ENCODE measurements at places on chromosomes 2 and 18.

DNA sequence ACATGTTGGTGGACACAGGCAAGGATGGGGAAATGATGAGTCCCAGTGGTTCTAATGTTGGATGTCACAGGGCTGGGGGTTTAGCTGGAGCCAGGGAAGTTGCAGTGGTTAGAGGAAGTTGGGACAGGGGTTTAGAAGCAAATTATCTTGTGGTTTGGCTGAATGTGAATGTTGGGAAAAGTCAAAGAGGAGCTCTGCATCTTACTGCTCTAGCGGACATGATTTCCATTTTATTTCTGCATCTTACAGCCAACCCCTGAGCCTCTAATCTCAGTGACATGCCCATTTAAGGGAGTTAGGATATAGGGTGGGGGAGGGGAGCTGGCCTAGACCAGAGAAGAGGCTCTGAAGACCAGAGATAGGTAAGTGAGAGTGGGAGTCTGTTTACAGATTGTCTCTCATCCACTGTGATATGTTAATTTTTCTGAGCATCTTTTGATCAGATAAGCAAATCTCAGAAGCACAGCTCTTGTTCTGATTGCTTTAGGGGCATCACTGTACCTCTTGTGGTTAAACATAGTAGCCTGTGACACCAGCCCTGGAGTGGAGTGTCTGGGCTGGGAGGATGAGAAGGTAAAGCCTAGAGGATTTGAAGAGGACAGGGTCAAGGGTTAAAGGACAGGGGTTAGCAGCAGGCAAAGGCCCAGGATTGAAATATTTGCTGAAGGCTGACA, 43.6 kb downstream of the SETBP1 start:
- DNase-seq = no peak

- no peak for DNase-seq
Measured at GRCh38 chr2:19893520-19894133, 8.2 kb downstream of the TTC32 start.

DNA sequence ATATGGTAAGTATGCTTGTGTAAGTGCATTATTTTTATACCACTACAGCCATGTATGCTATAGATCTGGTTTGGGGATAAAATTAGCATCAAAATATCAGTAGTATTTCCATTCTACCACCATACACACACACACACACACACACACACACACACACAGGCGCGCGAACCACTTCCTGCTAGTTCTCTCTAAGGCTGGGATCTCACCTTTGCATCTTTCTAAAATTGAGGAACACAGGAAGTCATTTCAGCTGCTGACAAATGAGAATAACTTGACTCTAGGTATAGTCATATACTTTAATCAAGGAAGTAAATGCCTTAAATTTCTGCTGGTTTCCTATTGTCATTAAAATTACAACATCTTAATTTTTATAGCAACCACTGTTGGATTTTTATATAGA, 72.5 kb downstream of the RBM43 start:
- DNase-seq = no peak

DNA sequence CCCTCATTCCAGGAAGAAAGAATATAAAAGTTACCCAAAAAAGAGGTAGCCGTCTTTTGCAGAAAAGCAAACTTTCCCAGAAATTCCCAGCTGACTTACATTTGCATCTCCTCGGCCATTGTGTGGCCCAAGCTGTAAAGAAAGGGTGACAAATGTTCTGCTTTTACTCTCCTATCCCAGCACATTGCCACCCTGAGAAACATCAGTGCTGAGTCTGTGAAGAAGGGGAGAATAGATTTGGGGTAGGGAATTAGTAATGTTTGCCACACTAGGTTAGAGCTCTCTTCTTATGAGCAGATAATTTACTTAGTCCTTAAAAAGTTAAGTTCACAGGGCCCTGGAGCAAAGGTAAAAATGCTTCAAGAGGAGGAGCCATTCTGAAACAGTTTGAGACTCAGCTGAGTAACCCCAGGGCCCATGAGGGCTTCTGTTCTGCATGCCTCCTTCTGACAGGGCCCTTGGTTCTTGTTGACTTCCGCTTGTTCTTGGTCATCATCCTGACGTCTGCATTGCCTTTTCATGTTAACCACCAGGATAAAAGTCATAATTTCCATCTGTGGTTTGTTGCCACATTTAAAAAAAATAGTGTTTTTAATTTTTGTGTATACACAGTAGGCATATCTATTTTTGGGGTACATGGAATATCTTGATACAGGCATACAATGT, 550.7 kb downstream of the RNF144A start:
- DNase-seq = no peak

GRCh38 chr2:241752253-241752652, 17.8 kb downstream of the D2HGDH start:
- no peak for DNase-seq

DNA sequence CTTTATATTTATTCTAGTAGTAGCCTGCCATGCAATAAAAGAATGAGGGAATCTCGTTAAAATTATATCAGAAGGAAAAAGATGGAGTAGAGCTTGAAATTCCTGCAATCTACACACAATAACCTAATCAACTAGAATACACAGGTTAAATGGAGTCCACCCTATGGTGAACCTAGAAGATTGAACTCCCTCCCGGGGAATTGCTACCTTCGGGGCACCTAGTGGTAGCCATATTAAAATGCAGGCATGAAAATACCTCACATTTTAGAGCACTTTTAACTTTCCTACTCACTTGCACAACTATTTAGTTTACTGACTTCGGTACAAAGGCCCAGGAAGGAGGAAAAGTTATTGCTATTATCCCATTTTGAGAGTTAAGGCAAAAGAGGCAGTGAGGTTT, 174.5 kb downstream of the SS18 start:
- DNase-seq = no peak

DNA sequence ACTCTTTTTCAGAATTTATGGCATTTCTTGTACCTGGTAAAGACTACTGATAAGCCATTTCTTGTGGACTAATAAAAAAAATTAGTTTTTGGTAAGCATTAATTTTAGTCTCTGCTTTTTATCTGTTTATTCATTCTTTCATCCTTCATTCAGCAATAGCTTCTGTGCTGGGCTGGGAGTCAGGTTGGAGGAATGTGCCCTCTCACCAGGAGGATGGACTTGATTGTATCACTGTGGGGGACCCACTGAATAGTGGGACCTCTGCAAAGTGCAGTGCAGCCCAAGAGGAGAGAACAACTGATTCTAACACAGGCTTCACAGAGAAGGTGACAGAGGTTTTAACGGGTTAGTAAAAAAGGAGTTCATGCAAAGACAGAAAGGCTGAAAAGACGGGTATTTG, 39.1 kb downstream of the CDC42EP3 start:
- no peak for DNase-seq

DNA sequence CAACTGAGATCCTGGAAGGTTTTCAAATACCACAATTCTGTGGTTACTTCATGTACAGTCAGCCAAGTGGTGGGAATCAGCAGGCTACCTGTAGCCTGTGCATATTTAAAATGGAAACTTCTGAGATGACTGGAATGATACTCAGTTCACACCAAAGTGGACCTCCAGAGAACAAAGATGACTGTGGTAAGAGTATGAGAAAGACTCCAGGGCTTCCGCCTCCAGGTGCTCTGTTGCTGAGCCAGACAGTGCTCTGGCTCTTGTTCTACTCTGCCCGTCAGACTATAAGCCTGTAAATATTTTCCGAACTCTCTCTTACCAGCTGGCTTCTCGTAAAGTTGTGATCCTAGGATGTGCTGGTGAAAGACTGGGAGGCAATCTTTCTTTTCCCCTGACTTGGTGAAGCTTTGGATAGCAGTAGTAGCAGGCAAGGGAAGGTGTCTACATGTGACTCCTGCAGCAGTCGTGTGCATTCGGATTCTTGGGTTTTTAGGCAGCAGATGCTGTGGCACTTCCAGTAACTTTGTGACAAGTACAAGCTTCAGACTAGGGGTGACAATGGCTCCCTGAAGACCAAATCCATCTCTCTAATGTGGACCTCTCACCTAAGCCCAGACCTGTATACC, 23.1 kb downstream of the ST3GAL5 start:
- peak; percentile 34 for DNase-seq

DNA sequence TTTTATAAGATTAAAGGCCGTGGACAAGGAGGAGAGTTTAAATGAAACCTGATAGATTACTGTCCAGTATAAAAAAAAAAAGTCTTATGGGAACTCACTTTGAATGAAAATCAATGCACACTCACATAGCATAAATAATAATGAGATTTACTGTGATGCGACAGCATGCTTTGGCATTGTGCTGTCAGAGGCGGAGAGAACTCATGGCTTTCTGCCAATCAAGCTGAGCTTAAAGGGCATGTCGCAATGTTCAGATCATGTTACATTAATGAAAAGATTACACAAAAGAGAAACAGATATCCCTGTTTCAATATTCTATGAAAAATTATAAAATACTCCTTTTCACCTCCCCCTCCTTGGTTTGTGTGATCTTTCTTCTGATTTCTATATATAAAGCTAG, 310.8 kb downstream of the ERBB4 start:
- DNase-seq = no peak

DNA sequence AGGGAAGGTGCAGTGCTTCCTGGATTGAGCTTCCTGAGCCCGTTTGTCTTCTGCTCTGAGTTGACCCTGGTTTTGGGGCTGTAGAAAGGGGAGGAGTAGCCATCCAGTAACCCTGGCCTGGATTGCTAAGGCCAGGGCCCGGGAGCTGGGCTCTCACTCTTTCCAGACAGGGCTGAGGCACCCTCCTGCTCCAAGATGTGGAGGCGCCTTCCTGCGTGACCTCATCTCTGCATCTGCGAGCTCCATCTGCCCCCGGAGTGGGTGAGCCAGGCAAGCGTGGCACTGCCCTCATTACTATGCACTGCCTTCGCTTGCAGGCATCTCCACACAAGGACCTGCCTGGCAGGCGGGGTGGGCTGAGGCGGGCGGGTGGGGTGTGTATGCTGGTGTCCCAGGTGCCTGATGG, 58.0 kb downstream of the RAB31 start:
- DNase-seq = no peak

GRCh38 chr2:240919786-240920782, 13.9 kb downstream of the CROCC2 start:
- no peak for DNase-seq

DNA sequence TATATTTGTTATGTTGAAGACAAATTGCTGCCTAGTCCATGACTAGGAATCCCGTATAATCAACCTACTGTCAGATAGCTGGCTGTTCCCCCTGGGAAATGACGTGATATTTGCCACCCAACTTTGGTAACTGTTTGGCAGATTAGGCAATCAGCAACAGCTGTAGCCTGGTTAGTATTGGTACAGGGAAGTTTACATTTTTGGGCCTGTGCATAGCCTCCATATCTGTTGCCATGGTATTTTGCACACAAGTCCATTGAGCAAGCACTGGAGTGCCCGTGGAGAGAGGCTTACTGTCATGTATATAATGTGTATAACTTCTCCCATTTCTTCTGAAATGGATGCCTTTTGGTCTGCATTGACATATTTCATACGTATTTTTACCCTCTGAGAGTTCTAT, 27.7 kb downstream of the BIRC6 start:
- no peak for DNase-seq

DNA sequence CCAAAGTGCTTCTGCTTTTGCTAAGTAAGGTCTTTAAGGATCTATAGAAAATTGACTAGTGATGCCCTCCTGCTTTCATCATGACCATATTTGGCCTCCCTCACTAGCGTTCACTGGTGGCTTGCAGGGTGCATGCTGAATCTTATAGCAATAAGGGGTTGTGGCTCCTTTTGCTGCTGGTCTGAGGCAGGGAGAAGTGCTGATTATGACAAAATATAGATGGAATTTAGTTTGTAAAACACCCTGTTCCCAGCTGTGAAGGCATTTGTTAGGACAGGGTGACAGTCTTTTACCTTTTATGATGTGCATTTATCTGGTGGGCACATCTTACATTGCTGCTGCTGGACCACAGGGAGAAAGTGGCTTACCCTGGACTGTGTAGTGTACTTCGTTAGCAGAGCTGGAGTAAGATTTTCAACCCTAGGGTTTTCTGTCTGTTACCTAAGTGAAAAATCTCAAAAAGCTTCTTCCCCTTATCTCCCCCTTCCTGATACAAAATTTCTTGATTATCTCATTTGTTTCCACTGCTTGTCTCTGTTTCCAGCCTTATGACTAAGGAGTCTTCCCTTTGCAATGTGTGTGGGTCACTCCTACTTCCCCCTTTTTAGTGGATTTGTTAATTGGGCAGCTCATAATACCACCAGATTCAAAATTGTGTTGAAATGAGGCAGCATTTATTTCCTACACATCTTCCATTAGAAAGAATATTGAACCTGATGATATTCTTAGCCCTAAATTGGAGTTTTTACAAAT, 21.2 kb upstream of the RPL37A start:
- DNase-seq = no peak

- DNase-seq = no peak
Measured at GRCh38 chr2:12009323-12009905, 263.0 kb downstream of the LPIN1 start.

DNA sequence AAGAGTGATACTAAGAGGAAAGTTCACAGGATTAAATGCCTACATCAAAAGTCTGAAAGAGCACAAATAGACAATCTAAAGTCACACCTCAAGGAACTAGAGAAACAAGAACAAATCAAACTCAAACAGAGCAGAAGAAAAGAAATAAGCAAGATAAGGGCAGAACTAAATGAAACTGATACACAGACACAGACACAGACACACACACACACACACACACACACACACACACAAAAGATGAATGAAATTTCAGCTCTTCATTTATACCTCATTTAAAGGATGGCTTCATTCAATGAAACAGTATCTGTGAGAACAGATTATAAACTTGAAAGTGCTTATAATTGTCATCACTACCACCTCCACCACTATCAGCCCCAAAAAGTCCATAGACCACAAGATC, 428.9 kb downstream of the MBD2 start:
- no peak for DNase-seq

DNA sequence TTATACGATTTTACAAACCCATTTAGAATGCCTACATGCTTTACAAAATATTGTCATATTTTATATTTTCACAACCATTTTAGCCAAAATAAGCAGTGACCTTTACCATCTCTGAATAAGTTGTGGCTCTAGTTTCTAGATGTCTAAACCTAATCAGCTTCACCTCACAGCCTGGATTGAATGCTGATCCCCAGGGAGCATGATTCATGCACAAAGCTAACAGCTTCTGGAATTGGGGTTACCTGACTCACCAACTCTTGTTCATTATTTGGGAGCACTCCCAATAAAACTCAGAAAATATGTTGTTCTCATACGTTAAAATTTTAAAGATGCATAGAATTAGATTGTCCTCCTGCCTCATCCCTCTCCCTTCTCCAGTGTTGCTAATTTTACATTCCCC, 611.7 kb upstream of the NETO1 start:
- DNase-seq = no peak

DNA sequence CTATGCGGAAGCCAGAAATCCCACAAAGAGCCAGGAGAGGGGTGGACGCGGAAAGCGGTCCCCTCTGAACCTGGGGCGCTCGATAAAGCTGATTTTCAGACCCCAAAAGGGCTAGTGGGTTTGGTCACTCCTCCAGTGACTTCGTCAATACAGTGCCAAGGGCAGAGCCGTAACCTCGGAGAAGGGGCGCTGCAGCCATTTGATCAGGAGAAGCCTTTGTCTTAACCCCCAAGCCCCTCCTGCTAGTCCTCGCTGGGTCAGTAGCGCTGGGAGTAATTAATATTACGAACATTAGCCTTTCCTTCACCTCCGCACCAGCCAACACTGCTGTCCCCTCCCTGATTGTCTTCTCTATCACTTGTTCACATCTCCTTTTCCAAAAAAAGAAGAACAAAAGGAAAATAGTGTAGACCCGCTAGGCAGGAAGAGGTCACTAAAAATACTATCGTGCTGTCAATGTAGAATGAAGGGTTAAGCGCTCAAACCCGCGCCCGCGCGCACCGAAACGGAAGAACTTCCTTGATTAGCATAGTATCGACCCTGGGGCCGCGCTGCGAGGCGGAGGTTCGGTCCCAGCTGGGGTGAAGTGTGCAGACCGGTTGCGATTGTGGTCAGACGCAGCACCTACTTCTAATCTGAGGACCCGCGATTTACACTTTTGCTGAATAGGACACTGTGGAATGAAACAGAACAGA, 63.2 kb upstream of the MAPRE2 start:
- DNase-seq = peak; percentile 39

Measured in stimulated activated naive B cell treated with anti-CD40 and anti-IgM and Interleukin-4, amounts not matched to agents 10 μg/mL and 1 μg/mL and 100 μg/mL, for 72 hours (primary cell).